ENCODE measurements at places on chromosomes 4 and X.

DNA sequence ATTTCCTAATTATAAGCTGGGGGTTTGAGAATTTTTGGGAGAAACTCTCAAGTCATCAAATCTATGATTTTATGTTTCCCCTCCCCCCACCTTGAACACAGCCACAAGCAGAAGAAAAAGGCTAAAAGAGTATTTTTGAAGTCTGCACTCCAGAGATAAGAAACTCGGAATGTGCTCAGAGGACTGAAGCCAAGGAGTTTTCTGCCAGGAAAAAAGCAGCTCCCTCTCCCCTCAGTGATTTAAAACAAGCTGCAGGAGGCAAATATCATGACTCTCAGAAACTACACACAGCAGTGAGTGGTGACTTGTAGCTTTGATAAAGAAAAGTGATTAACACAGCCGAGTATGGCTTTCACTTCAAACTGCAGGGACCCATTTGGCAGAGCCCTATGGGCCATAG is 800.2 kb upstream of the FTHL17 start:
- DNase-seq = no peak

DNA sequence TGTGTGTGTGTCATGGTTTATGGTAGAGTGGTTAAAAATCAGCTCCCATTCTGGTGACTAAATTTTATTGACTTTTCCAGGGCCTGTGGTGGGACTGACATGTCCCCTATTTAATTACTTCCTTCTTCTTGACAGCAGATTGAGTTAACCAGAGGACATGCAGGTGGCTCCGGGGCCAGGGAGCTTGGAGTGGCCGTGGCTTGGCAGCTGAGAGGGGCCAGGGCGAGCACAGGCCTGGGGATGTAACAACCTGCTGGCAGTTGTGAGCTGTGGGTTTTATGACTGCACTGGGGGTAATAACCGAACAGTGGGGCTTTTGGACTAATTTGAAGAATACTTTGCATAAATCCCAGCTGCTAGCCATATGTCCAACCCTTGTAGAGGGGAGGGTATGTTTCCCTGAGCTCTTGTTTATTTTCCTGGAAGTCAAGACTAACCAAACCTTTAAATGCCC is 186.0 kb downstream of the MID1IP1 start:
- DNase-seq = no peak

DNA sequence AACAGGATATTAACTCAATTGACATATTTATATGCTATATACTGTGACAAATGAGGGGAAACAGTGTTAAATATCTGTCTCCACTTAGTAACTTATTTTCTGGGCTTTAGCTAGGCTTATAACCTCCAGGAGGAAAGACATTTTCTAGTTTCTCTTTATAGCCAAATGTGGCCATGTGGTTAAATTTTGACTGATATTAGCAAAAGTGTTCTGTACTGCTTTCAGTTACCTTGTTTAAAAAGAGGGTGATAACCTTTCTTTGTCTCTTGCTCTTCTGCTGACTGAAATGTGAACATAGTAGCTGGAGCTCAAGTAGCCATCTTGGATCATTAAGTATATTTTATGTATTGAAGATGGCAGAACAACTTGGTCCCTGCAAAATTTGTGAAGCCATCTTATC is 253.7 kb downstream of the PDHA2 start:
- no peak for DNase-seq

GRCh38 chr4:101282076-101282844 is 65.1 kb downstream of the PPP3CA start:
- DNase-seq = peak; percentile 47

DNA sequence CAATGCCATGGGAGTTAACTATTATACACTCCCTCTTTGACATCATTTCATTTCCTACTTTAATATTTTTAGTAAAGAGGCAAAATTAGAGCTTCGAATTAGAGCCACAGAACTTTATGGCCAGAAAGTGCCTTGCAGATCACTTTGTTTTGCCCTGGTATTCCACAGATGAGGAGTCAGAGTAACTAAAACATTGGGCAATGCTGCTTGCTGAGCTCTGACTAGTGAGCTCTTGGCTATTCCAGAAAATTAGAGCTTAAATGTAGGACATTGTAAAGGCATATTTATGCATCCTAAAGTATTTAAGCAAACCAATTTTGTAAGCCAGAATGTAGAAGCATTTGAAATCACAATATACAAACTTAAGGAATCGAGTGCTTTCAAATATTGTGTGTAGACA is 6.3 kb upstream of the ZNF827 start:
- no peak for DNase-seq

GRCh38 chrX:113950081-113950678 is 633.7 kb upstream of the HTR2C start:
- no peak for DNase-seq

GRCh38 chrX:37812110-37812509 is 32.3 kb downstream of the CYBB start:
- no peak for DNase-seq

DNA sequence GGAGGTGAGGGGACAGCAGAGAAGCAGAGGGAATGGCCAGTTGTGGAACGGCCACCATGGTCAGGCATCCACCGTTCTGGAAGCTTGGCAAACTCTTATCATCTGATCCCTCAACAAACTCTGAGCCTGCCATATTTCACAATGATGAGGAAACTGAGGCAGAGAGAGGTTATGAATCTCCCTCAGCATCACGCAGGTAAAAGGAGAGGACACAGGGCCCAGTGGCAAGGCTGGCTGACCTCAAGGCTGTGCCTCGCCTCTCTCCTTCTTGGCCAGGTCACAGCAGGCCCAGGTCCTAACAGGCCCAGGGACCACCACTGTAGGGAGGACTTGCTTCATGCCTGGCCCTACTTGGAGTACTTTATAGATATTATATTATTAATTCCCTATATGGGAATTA is 242.8 kb downstream of the EVC2 start:
- no peak for DNase-seq

DNA sequence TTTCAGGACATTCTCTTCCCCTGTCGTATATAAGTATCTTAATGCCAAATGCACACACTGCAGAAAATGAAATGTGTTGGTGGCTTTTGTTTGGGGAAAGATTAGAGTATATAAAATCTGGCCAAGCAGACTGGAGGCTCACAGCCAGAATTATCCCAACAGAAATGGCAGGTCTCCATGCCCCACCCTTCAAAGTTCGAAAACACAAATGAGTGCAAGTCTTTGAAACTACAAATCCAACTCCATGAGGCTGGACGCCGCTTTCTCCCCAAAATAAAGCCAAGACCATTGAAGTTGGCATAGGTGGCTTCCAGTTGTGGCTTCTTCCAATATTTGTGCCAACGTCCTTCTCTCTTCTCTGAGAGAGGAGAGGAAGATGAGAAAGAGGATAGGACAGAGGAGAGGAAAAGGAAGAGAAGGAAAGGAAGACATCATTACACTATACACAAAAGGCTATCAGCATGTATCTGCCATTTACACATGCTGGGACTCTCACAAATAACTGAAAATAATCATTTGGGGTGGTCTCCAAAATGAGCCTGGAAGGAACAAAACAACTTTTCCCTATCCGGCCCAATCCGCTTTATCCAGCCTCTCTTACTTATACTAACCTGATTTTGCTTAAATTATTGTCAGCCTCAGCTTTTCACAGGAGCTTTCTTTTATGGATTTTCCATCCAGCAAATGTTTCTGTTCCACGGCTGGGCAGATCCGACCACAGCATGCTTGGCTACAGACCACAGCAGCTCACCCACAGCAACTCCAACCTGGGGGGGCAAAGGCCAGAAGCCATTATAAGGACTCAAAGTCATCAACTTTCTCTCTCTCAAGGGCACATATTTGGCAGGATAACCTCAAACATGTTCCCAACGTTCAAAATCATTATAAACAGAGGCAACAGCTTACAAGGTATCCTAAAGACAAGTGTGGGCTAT is 71.7 kb downstream of the APBB2 start:
- DNase-seq = no peak

DNA sequence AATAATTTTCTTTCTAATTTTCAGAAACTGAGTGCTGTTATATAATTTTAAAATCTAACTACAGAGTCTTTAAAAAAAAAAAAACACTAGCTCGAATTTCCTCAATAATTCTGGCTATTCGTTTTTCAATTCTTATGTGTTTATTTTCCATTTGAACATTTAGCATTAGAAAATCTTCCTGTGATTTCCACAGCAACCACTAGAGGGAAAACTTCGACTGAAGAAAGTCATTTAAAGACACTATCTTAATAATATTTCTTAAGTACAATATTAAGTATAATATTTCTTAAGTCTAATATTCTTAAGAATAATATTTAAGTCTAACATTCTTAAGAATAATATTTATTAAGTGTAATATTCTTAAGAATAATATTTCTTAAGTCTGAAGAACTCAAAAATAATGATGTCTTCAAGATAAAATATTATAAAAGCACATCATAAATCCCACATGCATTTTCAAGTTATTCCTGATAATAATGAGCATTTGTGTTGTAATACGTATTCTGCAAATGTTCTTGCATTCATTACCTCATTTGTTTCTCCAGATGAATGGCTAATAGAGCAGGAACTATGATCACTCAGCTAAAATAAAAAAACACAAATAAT is 118.4 kb upstream of the WDR17 start:
- DNase-seq = no peak

DNA sequence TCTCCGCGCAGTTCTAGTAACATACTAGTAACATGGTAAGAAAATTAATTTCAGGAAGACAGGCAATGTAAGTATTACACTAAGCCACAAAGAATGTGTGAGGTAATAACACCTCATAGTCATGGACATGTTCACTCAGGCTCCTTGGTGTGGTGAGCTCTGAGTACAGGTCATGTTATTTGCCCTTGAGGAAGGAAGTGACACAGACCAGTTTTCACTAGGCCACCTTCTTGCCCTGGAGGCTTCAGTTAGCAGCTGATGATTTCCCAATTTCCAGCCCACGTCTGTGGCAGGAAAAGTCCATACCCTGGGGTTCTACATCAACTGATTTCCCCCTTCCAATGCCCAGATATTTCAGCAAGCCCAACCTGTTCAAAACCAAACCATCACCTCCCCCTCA is 6.7 kb downstream of the APOO start:
- DNase-seq = no peak

DNA sequence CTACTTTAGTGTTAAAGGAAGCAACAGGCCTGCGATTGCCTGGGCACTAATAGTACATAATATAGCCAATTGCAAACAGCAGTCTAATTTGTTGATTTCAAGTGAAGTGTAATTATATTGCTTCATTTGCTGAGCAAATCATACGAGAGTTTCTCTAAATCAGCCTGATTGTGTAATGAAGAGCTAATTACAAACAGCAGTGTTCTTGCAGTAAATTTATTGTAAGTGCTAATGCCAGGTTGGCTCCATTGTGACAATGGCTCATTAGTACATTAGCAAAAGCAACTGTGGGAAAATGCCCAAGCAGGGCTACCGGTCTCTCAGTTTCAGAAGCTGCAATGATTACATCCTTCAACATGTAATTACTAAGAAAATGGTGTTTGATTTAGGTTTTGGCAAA is 591.5 kb downstream of the GALNTL6 start:
- DNase-seq = no peak

DNA sequence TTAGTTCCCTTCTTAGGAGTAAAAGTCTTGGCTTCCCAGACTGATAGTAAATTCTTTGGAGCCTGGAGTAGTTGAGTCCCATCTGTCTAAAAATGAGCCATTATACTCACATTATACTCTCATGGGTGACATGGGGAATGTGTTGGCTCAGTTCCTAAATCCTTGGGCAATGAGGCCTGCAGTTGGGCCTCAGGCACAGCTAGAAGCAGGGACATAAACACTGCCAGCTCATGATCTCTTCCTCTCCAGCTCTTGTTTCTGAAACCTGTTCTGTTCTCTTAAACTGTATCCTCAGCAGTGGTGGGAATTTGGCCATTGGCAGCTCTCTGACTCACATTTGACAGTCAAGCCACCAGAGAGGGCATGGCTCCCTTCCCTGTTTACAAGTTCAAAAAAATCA is 212.5 kb downstream of the SPATA18 start:
- DNase-seq = no peak

DNA sequence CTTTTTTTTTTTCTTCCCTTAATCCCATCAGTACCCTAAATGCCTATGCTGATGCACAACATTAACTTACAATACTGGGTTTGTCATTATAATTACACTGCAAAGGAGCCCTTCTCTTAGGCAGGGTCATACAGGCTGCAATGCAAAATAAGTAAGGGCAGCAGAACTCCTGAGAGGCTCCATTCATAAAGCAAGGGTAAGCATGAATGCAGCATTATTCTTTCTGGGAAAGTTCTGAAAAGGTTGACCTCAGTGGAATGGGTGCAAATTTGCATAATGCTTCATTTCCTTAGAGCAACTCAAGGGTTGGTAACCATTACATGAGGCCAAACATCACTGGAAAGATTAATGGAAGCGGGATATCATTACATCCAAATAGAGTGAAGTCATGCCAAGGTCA is 789.2 kb downstream of the KLHL13 start:
- DNase-seq = no peak

- no peak for DNase-seq
These were observed 92.0 kb downstream of the GUCY2F start for GRCh38 chrX:109389917-109390316.

GRCh38 chr4:7411491-7411890 is 23.2 kb downstream of the PSAPL1 start:
- no peak for DNase-seq

GRCh38 chr4:3306450-3306849 is 13.6 kb downstream of the RGS12 start:
- no peak for DNase-seq

GRCh38 chr4:1676605-1677525 is 7.2 kb downstream of the FAM53A start:
- DNase-seq = no peak

GRCh38 chr4:186954509-186954908 is 230.9 kb upstream of the FAT1 start:
- no peak for DNase-seq

Data from activated naive CD4-positive, alpha-beta T cell treated with Interleukin-2 at 50 U/mL for 16 hours (primary cell).